ENCODE measurements at places on chromosomes 4 and X.

- DNase-seq: no peak
Observed at GRCh38 chrX:138128027-138128671, 562.2 kb downstream of the ZIC3 start.

DNA sequence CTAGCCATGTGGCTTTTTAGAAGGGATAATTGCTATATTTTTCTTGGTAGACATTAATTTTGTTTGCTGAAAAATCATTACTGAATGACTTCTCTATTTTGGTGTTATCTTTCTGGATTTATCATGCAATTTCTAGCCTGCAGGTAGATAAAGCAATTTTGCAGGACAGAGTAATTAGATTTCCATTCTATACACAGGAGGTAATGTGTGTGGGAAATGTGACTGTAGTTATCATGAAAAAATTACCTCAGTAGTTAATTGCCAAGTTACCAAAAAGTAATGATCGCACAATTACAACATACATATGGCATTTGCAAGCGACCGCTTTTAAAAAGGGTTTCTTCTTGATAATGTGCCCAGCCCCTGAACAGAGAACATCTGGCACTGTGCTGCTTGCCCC, 66.1 kb downstream of the KIT start:
- DNase-seq: no peak

DNA sequence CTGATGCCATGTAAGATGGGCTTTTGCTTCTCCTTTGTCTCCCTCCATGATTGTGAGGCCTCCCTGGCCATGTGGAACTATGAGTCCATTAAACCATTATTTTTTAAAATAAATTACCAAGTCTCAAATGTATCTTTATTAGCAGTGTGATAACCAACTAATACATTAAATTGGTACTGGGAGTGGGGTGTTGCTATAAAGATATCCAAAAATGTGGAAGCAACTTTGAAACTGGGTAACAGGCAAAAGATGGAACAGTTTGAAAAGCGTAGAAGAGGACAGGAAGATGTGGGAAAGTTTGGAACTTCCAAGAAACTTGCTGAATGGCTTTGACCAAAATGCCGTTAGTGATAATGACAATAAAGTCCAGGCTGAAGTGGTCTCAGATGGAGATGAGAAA, 526.7 kb downstream of the SH3BGRL start:
- no peak for DNase-seq

- DNase-seq: no peak
Observed at GRCh38 chr4:41150401-41150800, 63.9 kb downstream of the APBB2 start.

DNA sequence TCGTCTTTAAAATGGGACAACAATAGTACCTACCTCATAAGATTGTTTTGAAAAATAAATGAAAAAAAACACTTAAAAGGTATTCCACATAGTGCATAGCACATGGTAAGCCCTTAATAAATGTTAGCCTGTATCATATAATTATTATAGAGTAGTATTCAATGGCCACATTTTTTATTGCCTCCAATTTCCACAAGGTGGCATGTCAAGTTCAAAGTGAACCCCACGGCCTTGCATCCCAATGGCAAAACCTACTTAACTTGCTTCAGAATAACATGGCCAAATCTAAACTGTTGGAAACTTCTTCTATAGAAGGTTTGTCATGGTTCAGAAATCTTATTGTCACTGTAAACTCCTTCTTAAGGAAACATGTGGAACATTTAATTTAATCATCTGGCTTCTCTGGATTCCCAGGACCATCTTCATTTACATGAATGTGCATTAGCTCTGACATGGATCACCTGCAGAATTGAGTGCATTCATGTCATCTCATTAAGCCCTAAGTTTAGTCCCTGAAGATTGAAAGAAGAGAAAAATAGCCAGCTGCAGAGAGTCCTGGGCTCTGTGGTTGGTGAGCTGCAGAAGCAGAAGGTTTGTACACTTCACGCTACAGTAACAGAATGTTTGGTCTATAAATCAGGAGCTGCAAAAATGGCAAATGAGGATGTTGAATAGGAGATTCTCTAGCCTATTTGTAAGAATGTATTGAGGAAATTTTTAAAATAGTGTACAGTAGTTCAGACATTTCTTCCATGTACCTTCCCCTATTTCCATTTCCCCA, 61.0 kb downstream of the ANXA3 start:
- no peak for DNase-seq

GRCh38 chrX:107712231-107713202, 63.1 kb downstream of the TSC22D3 start:
- DNase-seq: peak; percentile 4

GRCh38 chr4:169279108-169279507, 8.4 kb upstream of the SH3RF1 start:
- no peak for DNase-seq

GRCh38 chrX:74422576-74423288, 1.4 kb downstream of the SLC16A2 start:
- no peak for DNase-seq

DNA sequence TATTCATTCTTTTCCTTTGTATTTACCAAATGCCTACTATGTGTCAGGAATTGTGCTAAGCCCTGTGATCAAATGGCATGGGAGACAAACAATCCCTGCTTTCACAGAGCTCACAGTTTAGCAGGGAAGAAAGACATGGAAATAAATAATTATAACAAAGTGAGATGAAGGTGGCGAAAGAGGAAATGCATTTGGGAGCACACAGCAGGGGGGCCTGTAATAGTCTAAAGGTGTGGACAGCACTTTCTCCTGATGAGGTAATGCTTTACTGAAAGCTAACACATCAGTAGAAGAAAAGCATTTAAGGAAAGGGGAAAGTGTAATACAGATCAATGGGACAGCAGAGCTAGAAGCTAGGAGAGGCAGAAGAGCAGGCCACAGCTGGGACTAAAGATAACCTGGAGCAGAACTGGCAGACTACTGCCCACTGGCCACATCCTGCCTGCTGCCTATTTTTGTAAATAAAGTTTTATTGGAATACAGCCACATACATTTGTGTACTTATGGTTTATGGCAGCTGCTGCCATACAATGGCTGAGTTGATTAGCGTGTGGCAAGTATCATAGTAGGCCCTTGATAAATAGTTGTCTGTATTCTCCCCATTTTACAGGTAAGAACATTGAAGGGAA, 67.1 kb upstream of the TAPT1 start:
- no peak for DNase-seq

GRCh38 chr4:140170299-140170698, 16.3 kb upstream of the MAML3 start:
- no peak for DNase-seq

DNA sequence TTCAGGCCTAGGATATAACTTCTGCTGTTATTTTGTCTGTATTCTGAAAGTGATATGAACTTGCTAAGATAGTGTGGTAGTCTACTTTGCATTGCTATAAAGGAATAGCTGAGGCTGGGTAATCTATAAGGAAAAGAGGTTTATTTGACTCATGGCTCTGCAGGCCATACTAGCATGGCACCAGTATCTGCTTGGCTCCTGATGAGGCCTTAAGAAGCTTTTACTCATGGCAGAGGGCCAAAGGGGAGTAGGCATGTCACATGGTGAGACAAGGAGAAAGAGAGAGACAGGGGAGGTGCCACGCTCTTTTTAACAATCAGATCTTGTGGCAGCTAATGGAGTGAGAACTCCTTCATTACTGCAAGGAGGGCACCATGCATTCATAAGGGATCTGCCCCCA, 247.3 kb downstream of the GPAT3 start:
- DNase-seq: no peak

DNA sequence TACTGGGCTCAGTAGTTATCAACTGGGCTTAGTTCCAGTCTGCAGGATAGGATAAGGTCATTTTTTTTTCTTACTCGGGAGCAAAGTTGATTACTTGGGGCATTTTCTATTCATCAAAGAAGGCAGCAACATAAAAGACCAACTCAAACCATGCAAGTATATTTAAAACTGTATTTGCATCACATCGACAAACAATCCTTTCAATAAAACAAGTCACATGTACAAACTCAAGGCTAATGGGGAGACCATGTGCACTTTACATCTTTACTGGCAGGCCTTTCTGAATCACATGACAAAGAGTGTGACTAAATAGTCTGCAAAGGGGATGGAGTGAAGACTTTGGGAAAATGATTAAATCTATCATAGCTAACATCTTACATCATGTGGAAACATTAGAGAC, 610.4 kb upstream of the BOD1L1 start:
- DNase-seq: no peak

DNA sequence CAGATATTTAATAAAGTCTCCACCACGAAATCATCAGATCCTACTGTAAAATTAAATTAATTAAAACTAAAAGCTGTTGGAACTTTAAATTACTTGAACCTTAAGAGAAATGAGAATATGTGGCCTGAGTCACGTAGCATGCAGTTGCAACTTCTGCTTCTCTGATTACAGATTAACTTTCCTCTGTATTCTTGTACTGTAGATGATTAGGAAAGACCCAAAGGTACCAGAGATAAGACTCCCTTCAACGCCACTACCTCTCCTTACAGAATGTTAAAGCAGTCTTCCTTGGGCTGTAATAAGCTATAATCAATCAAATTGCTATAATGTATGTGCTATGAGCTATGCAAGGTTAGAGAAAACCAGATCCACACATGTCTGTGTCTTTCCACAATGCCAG, 47.9 kb downstream of the FAM13A start:
- no peak for DNase-seq

- no peak for DNase-seq
Observed at GRCh38 chrX:108285356-108285755, 152.9 kb downstream of the COL4A6 start.

DNA sequence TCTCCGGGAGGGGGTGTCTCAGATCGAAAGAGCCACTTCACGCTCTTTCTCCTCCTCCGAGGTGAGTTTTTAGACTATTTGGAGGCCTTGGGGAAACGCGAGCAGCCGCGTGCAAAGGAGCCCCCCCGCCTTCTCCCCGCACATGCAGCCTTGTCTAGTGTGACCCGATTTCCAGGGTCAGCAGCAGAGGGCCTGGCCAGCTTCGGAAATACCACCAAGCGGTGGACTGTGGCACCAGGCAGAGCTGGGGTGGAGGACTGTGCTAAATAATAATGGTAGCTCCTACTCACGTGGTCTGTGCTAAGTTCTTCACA, 79.3 kb upstream of the BCOR start:
- peak; percentile 56 for DNase-seq

DNA sequence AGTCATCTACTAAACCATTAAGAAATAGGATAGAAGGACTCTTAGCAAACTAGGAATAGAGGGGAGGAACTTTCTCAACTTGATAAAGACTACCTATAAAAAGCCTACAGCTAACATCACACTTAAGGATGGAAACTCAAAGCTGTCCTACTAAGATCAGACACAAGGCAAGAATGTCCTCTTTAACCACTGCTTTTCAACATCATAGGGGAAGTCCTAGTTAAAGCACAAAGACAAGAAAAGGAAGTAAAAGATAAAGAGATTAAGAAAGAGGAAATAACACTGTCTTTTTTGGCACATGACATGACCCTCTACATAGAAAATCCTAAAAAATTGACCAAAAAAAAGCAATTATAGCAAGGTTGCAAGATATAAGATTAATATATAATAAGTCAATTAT, 136.6 kb downstream of the FBXW7 start:
- no peak for DNase-seq

DNA sequence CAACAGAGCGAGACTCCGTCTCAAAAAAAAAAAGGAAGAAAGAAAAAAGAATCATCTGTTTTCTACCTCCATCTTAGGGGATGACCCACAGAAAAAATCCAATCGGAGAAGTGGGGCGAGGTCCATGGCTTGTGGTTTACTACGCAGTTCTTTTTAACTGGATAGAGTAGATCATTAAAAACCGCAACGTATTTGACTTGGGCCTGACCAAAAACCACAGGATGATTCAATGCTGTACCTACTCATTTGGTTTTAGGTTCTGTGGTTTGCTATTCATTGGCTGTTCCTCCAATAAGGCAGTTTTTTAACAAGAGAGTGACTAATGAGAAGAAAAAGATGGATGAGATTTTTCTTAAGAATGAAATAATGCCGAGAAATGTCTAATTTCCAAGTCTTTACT, 83.7 kb downstream of the FREM3 start:
- no peak for DNase-seq

GRCh38 chr4:1122505-1122904, 9.1 kb upstream of the RNF212 start:
- DNase-seq: no peak

GRCh38 chr4:168374772-168375523, 56.4 kb upstream of the DDX60 start:
- no peak for DNase-seq

DNA sequence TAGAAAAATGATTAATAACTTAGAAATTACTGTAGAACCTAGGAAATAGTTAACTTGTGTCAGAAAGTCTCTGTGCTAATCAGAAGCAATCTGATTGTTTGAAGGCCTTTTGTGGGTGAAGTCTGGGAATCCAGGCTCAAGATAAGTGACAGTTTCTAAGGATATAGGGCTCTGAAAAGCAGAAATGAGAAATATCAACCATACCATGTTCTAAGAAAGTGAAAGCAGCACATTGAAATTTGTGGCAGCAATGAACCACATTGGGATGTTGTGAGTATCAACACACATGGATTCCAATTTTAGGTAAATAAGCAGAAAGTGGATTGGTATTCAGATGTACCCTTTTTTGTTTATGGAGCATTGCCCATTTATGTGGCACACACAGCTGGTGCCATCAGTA, 464.6 kb downstream of the IL15 start:
- no peak for DNase-seq

DNA sequence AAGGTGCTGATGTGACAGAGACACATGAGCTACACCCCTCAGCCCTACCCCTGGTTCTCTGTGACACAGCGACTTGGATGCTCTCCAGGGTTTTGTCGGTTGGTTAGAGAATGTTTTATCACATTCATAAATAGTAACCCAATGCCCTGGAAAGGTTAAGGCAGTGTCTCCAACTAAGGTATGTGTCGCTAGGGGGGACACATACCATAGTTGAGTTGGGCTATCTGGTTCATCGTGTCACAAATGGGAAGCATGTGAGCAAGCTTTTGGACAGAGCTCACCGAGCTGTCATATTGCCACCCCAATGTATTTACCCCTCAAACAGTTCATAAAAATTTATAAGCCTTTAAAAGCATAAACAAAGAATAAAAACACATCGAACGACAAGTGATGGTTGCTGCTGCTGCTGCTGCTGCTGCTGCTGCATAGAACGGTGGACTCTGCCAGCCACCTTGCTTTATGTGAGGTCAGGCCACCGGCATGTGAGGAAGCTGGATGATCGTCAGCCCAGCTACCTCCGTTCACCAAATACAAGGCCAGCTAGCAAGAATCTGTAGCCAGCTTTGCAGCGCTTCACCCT, 55.9 kb downstream of the STOX2 start:
- DNase-seq: no peak

DNA sequence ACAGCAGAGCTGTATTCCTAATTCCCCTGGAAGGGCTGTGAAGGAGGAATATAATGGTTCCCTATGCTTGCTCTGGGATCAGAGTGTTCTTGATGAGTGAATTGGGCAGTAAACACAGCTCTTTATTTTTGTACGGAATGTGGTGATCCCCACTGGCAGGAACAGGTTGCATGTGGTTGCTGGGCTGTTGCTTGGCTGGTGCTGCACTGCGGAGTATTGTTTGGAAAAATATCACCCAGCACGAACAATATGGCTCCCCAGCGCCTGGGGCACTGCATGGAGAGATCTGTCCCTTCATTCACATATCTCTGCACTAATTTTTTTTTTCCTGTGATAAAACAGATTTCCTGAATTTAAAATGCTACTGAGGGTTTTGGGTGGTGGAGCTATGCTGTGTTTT, 119.7 kb downstream of the MGST2 start:
- DNase-seq: no peak

GRCh38 chrX:78658414-78658813, 714 bp downstream of the RTL3 start:
- DNase-seq: no peak

Data from activated naive CD4-positive, alpha-beta T cell treated with Interleukin-2 at 50 U/mL for 16 hours (primary cell).